Stimulated activated CD8-positive, alpha-beta memory T cell treated with anti-CD3 and anti-CD28 coated beads, Interleukin-4, amount 100 ng/mL, for 1 hour (primary cell): ENCODE measurements at places on chromosomes 5 and 9.
A peak's percentile ranks its signal among the peaks of the same experiment; 100 is the strongest.

DNA sequence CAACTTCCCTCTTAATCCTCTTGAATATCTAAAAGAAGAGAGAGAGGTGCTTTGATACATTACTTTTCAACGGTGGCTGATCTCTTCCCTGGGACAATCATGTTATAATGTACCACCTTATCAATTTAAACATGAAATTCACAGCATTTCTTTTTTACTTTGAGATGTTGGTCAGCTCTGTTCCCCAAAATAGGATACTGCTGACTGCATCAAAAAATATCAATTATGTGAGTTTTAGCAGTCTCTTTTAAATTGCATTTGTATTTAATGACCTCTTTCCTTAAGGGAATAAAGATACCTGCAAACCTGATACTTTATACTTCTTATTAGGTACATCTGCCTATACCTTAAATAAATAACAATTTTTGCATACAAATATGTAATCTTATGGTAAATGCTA lies 58.4 kb upstream of the MARCHF11 start:
- no peak for DNase-seq

DNA sequence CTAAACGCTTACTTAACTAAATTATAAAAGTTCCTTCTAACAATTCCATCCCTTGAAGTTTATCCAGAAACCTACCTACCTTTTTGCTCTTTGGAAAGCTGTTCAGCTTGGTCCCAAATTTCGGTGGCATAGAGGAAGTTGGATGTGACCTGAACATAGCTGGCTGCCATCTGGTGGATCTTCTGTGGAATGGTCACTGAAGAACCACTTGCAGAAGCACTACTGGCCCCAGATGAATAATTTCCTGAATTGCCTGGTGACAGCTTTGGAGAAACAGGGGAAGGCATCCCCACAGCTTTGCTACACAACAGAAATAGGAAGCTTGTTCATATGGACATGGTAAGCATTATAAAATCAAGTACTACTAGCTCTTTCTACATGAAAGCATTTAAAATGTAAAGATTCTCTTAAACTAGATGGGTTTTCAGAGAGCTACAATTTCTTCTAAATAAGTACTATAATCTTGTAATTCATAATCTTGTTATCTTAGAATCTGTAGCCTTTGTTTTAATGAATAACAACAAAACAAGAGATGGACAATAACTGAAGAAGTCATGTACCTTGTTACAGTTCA lies 9.9 kb downstream of the LEAP2 start:
- no peak for DNase-seq

GRCh38 chr5:78064941-78065472 lies 229.5 kb downstream of the AP3B1 start:
- DNase-seq = no peak

DNA sequence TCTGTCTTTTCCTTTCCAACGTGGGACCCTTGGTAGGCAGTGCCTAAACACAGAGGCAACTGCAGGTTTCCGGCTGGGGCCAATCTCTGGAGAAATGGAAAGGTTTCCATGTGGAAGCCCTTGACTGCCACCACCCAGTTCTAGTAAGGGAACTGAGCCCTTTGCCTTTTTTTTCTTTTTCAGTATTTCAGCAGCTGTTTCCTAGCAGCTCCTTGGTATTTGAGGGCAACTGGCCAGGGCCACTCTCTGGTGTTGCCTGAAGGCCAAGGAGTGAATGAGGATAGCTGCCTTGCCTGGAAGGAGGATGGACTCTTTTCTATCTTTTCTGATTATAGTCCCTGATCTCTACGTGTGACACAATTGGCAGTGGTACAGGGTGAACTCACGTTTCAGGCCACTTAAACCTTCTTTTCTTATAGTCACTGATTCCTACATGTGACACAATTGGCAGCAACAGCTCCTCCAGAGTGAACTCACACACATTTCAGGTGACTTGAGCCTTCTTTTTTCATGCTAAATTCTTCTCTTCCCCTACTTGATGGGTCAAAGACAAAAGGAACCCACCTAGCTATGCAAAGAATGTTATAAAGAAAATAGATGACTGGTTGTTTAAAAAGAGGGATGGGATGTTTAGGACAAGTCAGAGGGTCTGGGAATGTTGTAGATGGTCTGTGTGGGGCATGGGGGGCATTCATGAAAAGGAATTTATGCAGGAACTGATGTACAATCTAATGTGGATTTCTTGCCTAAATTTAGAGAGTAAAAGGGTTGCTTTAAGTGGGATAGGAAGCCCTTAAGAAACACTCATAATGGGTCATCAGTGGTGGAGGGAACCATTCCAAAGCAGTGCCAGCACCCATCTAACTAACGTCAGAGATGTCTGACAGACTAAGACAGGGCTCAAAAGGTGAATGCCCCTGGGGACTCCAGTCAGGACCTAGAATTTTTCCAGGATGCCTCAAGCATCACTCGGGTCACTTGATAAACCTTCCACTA lies 190.1 kb downstream of the TMEM232 start:
- DNase-seq = no peak

DNA sequence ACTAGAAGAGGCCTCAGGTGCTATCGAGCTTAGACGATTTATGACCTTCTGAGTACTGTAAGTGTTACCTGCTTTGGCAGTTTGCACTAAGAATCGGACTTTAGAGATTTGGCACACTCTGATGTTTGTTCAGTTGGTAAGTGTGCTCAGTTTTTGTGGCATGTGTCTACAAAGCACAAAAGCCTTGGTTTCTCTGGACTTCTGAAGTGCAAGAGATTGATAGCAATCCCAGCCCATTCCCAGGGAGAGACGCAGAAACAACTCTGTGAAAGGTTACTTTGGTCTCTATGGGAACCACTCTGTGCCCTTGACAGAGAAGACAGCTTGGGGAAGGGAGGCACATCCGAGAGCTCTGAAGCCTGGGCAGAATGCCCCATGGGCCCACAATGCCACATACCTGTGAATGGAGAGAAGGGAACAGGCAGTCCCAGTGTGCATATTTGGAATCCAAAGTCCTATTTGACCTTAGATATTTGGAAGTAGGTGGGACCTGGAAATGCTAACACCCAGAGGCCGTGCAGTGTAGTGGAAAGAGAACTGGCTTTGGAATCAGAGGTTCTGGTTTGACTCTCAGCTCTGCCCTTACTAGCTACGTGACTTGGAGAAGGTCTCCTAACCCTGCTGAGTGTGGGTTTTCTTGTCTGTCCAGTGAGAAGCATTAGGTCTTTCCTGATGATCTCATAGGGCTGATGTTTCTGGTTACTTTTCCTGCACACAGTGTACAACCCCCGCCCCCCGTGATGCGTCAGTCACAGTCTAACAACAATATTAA lies 194.3 kb upstream of the VLDLR start:
- DNase-seq = no peak

DNA sequence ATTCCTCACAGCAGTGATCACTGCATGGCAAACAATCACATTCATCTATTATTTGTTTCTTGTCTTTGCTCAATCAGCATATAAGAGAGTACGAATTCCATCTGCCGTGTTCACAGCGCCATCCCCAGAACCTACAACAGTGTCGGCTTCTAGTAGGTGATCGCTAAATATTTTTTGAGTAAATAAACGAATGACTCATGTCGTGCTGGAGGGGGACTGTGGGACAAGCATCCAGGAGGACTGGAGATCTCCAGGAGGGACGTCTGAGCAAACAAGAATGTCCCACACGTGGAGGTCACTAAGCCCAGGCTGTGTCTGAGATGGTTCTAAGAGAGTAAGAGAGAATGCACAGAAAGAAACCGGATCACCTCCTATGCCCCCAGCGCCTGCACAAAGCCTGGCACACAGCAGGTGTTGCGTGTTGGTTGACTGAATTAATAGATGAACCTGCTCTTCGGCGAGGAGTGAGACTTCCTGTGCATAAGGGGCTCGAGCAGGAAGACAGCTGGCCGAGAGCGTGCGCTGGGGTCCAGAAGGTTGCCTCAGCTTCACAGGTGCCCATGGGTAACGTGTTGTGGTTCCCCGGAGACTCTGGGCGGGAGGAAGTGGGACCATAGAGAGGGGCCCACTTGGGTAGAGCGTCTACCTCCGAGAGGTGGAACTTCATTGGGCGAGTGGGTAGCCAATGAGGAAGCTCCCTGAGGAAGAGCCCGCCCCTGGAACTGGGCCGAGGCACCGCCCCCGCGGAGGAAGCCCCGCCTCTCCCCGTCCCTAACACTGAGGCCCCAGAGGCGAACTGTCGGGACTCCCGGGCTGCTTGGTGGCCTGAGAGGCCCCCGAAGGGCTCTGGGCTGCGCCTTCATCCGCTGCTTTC lies 193.0 kb downstream of the MELK start:
- peak; percentile 71 for DNase-seq

- DNase-seq = no peak
These were observed 1.8 kb downstream of the ARRDC3 start for GRCh38 chr5:91381239-91381773.

DNA sequence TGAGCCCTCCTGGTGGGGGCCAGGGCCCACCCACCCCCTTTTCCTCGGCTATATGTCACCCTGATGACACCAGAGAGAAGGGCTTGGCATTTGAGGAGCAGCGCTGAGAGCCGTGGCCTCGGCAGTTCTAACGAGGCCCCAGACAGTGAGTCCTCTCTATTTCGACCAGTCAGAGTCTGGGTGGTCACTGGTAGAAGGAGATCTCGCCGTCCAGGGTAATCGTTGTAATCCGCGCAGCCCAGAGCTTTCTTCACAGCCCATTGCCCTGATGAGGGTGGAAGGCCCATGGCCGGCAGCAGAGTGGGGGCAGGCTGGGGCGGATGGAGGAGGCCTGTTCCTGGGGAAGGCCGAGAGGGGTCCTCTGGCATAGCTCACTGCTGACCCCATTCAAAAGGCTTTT lies 70.2 kb downstream of the PSMB7 start:
- DNase-seq = no peak

DNA sequence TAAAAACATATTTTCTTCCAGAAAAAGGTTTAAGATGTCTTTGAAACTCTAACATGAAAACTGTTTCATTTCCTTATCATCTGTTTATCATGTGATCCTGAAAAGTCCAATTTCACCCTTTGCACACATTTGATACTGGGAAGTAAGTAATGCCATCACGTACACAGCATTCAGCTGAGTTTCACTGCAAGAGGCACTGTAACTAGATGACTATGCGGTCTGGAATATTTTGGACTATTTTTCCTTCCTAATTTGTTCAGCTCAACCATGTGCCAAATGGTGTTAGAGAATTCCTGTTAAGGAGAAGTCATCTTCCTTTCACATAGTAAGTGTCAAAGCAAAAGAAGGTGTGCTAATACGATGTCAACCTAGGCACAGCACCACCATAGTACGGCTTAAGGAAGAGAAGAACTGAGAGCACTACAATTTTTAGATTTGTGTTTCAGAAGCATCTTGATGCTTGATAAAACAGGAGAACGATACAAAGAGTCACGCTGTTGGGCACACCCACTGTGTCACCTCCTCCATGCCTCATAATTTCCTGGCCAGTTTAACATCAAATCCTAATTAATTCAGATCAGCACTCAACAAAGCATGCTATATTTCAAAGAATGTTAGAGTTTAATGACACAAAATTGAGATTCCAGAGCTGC lies 77.5 kb downstream of the GNAQ start:
- no peak for DNase-seq

- DNase-seq = no peak
These were observed 265.7 kb upstream of the KLF4 start for GRCh38 chr9:107755246-107755645.

- DNase-seq = no peak
These were observed 36.5 kb upstream of the NUDT12 start for GRCh38 chr5:103598997-103599566.

DNA sequence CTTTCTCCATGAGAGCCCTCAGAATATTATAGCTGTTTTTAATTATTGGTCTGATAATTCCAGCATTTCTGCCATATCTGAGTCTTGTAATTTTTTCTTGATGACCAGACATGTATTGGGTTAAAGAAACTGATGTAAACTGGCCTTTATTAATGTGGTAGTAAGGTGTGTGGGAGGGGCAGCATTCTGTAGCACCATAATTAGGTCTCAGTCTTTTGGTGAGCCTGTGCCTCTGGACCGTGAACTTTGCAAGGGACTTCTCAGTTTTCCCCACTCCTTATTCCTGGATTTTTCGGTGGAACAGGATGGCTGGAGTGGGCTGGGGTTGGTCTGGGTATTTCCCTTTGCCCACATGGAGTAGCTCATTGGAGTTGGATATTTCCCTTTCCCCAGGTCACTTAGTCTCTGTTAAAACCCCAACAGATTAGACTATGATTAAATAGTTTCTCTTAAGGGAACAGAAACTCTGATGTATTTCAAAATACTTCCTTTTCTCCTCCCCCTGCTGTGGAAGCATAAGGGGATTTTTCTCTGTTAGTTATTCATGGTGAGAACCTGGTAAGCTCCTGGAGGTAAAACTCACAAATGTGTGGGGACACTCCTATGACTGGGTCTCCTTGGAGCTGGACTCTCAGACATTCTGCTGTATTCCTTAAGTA lies 52.4 kb downstream of the FSD1L start:
- no peak for DNase-seq

- DNase-seq = no peak
These were observed 37.8 kb downstream of the COL27A1 start for GRCh38 chr9:114193090-114193489.
